ENCODE measurements at places on chromosomes 7 and 10.

- no peak for DNase-seq
Observed at GRCh38 chr10:1745780-1746456, 8.6 kb upstream of the ADARB2 start.

GRCh38 chr7:79828866-79829265, 305.8 kb upstream of the GNAI1 start:
- DNase-seq, result no peak

GRCh38 chr7:24652251-24652939, 79.1 kb downstream of the PALS2 start:
- no peak for DNase-seq

GRCh38 chr7:18597754-18598153, 102.2 kb downstream of the HDAC9 start:
- DNase-seq, result no peak

GRCh38 chr10:58734116-58734515, 221.4 kb downstream of the BICC1 start:
- DNase-seq, result no peak

DNA sequence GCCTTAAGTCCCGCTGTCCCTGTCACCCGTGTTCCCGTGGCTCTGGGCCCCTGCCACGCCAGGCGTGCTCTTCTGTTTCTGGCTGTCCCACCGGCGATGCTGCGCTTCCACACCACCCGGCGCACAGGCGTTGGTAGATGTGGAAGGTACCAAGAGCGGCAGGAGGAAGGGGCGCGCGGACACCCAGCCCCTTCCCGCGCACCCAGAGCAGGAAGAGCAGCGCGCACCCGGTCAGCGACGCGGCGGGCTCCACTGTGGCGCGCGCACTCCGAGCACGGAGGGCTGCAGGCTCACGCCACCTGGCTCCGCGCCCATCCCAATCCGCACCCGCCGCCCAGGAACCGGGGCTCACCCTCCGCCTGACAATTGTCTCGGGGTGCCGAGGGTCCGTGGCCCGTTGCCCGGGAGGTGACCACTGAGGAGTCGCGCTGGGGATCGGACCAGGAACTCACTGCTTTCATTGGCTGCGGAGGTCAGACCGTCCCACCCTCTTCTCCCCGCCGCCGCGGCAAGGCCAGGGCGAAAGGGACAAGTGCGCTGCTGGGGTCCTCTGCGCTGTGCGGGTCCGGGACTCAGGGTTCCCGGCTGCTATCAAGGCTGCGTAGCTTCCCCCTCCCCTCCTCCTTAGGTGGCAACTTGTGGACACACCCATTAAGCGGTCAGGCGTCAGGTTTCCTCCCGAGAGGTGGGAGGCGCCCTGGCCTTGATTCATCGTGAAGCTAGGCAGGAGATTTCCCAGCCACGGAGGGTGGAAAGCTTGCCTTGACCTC, 121.6 kb upstream of the ZNF92 start:
- peak; percentile 74 for DNase-seq

DNA sequence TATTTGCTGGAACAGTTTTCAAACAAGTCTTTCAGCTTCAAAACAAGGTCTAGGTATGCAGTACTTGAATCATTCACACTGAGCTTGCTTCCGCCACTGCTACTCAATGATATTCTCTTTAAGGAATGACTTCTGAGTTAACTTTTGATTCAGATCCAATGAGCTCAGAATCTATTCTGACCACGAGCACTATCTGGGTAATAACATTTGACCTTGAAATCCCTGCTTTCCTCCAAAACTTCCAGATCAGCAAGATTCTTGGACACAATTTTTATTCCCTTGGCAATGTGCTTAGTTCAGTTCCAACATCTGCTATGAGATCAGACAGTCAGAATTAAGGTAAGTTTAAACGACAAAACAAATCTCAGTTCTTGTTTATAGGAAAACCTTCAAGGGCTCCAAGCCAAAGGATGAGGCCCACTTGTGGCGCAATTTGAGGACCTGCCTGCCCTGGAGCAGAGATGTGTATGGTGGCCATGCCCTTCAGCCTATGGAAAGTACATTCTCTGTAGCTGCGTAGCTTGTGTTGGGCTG, 87.2 kb downstream of the RNF216 start:
- no peak for DNase-seq

GRCh38 chr10:24568042-24568441, 155.6 kb downstream of the ARHGAP21 start:
- no peak for DNase-seq
